Activated naive CD4-positive, alpha-beta T cell (primary cell): ENCODE measurements at places on chromosomes 2 and 18.

GRCh38 chr2:233968556-233968955, 51.4 kb downstream of the TRPM8 start:
- DNase-seq, result no peak

- no peak for DNase-seq
Measured at GRCh38 chr2:13686262-13686661, 946.3 kb upstream of the LRATD1 start.

DNA sequence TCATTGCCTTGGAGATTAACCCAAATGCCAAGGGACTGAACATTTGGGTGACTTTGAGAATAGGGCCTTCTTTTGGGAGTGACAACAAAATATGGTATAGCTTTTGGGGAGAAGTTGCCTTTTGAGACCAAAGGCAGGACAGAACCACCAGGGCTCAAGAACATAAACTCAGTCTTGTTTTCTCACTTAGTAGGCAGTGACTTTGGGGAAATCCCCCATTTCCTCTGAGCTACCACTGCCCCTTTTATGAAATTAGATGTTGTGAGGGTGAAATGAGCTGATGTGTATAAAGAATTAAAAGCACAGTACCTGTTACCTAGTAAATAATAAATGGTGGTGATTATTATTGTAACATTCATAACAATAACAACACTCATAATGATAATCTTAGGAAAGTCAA, 36.5 kb downstream of the GPD2 start:
- DNase-seq, result no peak

- no peak for DNase-seq
Measured at GRCh38 chr2:59378127-59378526, 1137.0 kb upstream of the FANCL start.

DNA sequence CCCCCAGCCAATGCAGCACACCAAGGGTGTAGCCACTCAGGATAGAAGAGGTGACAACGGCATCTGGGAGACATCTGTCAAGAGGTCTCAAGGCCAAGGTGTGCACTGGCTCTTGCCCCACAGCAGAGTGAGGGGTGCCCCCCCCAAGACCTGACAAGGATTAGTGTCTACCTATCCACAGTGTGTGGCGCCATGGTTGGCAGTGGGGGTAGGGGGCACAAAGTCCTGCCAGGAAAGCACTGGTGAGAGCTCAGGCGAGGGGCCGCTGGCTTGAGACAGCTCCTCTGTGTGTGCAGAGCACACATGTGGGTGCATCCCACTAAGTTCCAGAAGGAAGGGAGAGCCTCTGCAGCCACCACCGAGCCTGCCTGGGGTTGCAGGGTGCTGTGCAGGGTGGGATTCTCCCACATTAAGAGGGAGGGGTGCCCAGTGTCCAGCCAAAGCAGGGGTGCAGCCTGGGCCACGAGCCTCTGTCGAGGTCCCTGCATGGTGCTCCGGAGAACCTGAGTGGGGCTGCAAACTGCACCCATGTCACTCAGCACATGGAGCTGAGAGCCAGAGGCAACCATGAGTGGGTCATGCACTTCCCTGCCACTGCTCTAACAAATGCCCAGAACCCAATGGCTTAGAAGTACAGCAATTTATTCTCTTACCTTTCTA, 311.2 kb upstream of the HDAC4 start:
- DNase-seq, result no peak

- no peak for DNase-seq
Measured at GRCh38 chr2:133324150-133324561, 244.1 kb downstream of the NCKAP5 start.

DNA sequence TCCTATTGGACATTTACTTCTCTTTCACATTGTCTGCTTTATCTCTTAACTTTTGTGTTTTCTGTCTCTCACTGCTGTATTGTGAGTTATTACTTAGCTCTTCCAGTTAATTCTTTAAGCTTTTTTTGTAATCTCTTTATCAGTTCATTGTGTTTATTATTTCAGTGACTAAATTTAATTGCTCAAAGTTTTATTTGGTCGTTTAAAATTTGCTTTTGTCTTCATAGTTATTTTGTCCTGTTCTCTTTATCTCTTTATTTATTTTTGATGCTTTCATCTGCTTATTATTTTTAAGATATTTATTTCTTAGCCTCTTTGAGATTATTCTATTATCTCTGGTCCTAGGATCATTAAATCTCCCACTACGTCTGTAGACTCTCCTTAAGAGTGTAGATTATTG, 268.6 kb downstream of the ALPK2 start:
- no peak for DNase-seq

DNA sequence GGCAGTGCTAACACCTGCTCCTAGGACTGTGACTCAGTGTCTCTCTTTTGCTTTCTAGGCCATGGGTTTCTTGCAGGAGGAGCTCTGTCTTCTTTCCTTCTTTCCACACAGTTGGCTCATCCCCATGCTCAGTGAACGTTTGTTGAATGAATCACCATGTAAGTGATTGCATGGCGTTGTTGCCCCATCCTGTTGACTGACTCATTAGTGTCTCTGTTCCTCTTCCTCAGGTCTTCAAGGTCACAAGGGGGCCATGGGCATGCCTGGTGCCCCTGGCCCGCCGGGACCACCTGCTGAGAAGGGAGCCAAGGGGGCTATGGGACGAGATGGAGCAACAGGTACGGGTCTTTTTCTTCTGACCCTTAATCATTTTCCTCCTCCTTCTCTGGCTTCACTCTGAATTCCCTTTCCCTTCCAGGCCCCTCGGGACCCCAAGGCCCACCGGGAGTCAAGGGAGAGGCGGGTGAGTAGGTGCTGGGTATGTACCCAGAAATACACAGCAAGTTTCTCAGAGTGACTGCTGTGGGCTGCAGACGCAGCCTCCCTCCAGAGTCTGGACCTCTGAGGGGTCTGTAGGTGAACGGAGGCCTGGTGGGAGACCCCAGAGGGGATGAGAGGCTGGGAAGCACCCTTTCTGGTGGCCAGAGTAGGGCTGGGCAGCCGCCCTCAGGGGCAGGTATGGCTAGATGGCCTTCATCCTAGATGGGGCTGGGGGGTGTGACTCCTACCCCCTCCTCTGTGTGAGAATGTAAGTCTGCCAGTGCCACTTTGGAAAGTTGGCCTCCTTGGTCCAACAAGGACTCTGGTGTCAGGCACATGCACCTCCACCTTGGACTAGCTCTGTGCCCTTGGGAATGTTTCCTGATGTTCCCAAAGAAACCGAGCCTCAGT, 32.4 kb downstream of the MARCO start:
- no peak for DNase-seq

DNA sequence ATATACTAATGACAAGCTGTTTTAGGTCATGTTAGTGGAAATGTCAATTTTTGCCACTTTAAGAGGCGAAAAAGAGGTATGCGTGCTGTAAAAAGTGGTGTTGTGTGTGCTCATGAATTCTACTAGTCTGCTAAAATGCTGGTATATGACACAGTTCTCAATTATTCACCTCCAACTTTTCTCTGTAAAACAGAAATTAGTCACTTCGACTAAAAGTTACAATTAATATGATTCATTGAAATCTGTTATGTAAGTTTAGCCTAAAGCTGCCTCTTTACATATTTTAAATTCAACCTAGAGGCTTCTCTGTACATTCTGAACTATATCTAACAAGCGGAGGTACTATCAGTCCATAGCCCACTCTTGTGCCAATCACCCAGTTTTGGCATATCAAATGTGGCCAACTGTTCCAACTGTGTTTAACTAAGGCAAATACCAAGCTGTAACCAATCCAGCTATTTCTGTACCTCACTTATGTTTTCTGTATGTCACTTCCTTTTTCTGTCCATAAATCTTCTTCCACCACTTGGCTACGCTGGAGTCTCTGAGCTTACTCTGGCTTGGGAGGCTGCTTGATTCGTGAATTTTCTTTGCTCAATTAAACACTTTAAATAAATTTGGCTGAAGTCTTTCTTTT, 20.8 kb downstream of the BAZ2B start:
- no peak for DNase-seq

- DNase-seq, result no peak
Measured at GRCh38 chr2:140892436-140892835, 1238.4 kb downstream of the LRP1B start.

GRCh38 chr2:191291471-191291870, 46.3 kb downstream of the MYO1B start:
- no peak for DNase-seq

DNA sequence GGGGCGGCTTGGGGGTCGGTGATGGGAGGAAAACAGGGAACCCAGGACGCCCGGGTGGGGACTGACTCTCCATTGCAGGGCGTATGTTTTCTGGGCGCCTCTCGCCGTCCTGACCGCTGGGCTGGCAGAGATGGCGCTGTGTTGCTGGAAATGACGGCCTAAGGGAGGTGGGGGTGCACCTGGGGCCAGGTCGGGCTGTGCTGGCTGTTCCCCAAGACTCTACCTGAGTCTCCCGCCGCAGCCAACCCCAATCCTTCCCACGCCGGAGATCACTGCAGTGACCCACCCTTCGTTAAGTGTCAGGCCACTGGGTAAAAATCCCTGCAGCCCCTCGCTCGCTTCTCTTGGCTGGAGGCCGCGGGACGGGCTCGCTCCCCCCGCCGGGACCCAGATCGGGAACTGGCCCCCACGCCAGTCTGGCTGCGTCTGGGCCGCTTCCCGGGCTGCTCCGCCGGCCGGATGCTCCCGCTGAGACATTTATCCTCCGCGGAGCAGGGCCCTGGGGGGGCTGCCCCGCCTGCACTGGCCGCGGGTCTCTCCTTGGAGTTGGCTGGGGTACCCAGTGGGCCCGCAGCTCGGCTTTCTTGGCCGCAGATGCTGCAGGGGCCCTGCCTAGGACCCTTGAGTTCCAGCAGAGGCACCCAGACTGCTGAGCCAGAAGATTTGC, 7.8 kb upstream of the ARMC9 start:
- DNase-seq, result no peak

- no peak for DNase-seq
Measured at GRCh38 chr2:1709946-1710560, 34.3 kb downstream of the PXDN start.

DNA sequence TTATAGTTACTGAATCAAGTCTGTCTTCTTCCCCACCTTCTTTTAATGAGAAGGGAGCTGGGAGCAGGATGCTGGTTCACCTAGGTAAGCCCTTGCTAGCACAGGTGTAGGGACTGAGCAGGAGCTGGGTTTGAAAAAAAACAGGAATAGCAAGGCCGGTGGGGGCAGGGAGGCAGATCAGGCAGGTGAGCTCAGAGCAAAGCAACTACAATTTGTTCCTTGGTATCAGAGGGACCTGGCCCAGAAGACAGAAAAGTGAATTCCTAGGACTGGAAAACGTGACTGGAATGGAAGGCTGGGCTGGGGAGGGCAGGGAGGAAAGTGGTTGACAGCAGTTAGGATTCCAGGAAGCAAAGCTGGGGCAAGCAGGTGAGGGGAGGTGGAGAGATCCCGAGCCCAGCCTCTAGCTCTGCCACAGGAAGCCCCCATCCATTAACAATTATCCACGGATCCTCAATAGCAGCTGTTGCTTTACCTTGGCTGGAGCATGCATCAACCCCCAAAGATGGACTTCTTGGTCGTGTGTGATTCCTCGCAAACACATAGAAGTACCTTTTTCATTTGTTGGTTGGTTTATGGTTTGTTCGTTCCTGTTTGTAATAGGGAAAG, 118.4 kb downstream of the LNPK start:
- no peak for DNase-seq

DNA sequence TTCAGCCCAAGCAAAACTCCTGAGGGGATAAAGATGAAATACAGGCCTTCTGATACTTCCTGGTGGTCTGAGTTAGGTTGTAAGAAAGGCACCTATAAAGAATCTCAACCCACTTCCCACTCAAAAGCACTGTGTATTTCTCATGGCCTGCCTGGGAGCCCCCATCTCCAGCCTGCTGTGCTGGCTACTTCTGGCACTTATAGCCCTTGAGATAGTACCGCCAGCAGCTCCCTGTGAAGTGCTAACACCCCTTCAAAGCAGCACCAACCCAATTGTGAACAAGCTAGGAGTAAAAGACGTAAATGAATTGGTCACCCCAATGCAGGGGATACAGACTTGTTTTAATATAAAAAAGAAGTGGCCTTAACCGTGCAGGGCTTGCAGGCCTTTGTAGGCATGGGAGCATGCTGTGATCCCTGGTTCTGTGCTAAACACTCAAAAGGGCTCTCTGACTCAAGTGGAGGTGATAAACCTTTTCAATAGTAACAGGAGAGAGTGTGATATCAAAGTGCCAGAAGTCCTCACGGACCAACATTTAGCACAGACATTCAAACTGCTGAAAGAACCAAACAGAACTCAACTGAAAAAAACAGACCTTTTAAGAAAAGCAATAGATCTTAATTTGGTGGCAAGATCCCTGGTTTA, 80.8 kb downstream of the RTN4 start:
- no peak for DNase-seq

DNA sequence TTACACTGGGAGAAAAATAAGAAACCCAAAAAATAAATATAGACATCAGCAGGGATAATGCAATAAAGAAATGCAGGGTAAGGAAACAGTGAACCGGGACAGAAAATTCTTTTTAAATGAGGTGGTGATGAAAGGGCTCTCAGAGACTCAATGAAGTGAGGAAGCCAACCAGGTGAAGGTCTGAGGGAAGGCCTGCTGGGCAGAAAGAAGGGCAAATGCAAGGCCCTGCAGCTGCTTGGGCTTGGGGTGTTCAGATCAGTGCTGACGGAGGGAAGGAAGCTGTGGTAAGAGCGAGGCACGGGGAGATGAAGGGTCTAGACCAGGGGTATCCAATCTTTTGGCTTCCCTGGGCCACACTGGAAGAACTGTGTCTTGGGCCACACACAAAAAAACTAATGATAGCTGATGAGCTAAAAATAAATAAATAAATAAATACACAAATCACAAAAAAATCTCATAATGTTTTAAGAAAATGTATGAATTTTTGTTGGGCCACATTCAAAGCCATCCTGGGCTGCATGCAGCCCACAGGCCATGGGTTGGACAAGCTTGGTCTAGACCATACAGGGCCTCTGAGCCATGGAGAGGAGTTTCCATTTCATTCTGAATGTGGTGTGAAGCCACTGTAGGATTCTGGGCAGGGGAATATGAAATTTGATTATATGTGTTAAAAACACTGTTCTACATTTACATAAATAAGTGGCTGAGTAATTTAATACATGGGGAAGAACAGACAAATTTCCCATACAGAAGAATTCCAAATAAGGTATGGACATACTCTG, 96.3 kb upstream of the DNMT3A start:
- DNase-seq, result no peak

DNA sequence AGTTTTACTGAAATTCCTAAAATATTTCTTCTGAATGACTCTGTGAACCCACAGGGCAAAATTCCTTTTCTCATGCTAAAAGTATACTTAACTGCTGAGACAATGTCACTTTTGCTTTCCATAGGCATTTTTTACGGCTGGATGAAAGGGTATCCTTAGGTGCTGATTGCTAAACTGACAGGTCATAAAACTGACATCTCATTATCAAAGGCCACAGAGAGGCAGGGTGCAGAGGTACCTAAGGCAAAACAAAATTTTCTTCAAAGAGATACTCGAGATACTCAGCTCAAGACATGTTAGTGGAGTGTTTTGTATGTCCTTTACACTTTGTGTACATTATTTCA, 62.0 kb upstream of the WDR75 start:
- DNase-seq, result no peak

DNA sequence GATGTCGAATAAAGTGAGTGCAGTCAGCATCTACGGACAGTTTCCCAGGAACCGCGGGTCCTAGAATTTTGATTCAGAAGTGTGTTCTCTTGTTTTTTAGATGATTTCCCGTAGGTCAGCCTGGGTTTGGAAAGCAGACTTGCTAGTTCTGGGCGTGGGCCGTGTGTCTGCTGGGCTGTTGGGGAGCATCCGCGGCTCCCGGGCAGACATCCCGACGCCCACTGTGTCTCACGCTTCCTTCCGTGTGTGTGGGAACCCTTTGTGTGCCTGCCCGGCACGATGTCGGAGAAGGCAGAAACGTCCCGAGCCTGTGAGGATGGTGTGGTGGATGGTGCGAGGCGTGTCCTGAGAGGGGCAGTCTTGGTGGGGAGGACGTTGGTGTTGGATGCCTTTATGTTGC, 18.4 kb downstream of the CTDP1 start:
- no peak for DNase-seq

GRCh38 chr2:108228537-108228936, 11.2 kb upstream of the SULT1C3 start:
- DNase-seq, result no peak
